ENCODE measurements at places on chromosomes 7 and 10.

DNA sequence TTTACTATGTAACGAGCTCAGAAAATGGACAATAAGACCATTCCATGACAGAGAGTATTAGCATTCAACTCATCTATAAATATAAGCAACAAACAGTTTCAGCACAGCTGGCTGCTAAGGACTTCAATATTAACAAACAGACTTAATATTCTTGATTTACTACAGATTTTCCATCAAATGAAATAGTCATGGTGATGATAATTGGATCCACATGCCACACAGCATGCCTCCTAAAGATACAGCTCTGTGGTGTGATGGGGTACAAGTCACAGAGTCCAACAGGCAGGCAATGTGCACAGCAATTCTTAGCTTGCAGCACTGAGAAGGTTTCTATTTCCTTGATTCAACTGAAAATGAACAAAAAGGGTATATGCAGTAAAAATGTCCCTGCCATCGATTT lies 54.0 kb downstream of the DOCK4 start:
- DNase-seq, result no peak

DNA sequence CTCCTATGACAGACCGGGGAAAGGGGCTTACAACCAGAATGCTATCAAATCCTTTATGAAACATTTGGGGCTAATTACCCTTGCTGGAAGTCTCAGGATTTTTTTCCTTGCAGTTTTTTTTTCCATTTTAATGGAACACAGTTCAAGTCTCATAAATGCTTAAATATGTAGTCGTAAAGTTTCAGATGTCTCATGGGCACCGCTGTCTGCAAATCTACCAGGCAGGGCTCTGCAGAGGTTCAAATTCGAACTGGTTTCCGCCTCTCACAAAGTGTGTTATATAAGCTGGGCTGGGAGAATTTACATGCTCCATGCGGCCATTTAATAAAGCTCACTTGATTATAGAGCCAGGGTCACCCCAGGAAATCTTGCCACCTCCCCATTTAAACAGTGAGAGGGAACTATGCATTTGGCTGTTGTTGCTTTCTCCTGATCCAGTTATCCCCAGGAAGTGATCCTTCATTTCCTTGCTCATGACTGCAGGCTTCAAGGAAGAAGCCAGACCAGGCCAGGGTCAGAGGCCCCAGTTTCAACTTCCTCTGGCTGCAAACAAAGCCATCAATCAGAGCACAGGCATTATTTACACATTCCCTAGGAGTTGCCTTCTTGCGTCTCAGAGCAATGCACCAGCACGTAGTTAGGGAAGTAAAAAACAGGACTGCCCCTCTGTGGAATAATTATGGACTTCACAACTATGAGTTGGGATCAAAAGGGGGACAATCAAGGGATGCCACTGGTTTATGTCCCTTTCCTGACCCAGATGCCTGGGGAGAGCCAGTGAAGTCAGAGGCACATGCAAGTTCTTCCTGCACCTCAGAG lies 358.8 kb downstream of the PRPF18 start:
- DNase-seq, result no peak

- DNase-seq, result no peak
Observed at GRCh38 chr10:66714741-66715140, 211.1 kb upstream of the LRRTM3 start.

- DNase-seq, result no peak
Observed at GRCh38 chr7:22329816-22330524, 27.0 kb downstream of the RAPGEF5 start.

GRCh38 chr7:116354171-116354545 lies 143.8 kb downstream of the TES start:
- no peak for DNase-seq

- no peak for DNase-seq
Observed at GRCh38 chr10:44033008-44033407, 351.9 kb downstream of the CXCL12 start.

DNA sequence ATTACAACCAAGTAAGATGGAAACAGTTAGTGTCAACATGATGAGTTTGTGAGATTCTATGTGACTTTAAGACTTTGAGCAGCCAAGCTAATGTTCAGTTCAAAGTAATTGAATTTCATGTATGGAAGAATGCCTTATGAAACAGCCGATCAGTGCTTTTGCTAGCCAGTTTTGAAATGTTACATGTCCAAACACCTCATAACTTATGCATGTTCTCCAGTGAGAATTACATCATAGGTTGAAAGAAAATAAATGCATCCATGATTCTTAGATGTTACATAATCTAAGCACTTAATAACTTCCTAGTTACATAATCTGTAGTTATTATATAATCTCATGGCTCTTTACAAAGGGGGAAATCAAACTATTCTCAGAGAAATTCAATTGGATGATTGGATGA lies 211.3 kb downstream of the BICC1 start:
- DNase-seq, result no peak

- DNase-seq, result no peak
Observed at GRCh38 chr10:103855424-103855823, at the start of gene SH3PXD2A. Gene SH3PXD2A, minus strand, starts transcription at chr10:103855576. Its CDS starts 310 bp downstream, at chr10:103855266.

- no peak for DNase-seq
Observed at GRCh38 chr7:9822458-9823290, 1151.0 kb upstream of the PHF14 start.

- no peak for DNase-seq
Observed at GRCh38 chr7:3152714-3153113, 109.0 kb upstream of the CARD11 start.

DNA sequence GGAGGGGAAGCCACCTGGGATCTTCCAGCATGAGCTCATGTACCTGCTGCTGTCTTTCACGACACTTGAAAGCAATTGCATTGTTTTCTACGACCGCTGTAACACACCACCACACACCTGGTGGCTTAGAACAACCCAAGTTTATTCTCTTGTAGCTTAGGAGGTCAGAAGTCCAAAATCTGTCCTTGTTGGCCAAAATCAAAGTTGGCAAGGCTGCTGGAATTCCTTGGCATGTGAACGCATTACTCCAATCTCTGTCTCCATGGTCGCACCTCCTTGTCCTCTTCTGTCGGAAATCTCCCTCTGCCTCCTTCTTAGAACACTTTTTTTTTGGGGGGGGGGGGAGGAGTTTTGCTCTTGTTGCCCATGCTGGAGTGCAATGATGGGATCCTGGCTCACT lies 305.7 kb downstream of the BAMBI start:
- no peak for DNase-seq

DNA sequence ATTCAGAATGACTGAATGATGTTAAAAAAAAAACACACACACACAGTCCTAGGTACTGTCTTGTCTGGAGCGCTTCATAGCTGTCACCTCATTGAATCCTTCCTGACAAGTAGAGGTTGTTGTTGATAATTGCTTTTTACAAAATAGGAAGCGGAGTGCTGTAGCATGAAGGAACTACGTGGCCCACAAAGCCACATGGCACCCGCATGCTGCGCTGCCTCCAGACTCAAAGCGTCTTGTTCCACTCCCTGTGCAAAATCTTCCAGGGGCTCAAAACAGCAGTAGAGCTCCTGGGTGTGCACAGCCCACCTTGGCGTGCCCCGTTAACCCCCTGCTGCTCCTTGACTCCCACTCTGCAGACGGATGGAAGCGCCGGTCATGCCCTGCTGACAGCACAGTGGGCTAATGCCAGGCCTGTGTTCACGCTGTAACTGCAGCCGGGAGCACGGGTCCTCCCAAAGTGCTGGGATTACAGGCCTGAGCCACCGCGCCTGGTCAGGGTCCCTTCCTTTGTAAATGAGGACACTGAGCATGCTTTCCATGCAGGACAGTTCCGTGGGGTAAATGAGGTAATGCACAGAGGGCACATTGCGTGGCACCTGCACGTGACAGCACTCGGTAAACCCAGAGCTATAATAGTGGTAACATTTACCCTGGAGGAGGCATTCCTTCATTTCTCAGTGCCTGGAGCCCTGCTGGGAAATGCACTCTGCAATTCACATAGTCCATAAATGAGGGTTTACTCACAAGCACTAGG lies 91.1 kb upstream of the GNA12 start:
- no peak for DNase-seq

DNA sequence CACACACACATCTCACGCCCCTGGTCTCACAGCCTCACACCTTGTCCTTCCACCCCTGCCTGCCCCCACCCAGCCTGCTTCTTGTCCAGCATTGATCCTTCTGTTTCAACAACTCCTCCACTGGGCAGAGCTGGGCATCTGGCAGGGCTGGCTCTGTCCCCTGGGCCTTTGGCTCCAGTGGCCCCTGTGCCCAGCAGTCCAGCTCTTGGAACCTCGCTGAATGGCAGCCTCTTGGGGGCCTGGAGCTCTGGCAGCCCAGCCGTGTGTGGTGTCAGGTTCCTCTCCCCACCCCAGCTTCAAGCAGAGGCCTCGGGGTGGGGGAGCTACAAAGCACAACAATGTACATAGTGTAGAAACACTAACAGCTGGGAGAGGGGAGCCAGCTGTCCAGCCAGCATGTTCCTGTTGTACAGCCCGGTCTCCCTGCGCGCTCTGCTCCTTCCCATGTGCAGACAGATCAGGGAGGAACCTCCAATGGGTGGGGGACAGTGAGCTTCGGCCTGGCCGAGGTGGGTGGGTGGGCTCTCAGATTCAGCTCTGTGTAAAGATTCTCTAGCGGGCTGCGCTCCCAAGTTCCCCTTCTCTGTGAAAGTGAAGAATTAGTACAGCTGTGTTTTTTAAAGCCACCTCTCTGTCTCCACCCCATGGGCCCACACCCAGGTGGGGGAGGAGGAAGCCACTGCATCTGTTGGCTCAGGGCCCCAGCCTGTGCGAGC lies 19.4 kb downstream of the ZMIZ2 start:
- DNase-seq, result no peak

DNA sequence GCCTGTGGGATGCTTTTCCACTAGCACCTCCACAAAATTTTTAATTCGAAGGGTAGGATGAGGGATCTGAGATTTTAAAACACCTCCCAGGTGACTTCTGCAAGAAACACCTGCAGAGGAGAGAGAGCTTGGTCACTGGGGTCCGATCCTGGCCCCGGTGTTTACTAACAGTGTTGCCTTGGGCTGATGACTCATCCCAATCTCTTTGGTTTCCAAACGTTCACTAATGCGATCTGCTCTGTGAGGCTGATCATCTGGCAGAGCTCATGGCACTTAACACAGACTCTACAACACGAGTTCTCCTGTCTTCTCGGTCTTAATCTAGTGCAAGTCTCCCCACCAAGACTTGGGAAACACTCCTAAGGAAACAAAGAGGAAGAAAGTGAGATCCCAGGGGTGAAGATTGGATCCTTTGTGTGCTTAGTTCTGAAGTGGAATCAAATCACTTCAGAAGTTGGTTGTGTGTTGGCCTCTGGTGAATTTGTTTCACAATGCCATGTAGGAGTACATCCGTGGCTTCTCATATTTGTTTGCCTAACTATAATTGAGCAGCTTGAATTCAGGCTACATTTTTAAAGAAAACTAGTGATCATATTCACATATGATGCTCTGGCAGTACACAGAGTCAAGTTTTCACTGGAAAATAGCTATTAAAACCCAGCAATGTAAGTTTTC lies 407.9 kb downstream of the NRG3 start:
- no peak for DNase-seq

DNA sequence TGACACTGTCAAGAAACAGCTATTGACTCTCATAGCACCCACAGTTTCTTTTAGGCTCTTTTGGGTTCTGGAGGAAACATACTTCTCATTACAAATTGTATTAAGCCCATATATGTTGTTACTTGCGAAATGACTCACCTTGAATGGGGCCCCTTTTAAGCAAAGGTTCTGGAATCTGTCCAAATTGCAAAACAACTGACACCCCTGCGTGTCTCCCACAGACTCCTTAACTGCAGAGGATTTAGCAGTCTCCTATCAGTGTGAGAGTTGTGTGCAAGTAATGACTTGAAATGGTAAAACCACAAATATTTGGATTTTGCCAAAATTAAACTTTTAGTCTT lies 192.3 kb downstream of the DNAJC1 start:
- DNase-seq, result no peak

- no peak for DNase-seq
Observed at GRCh38 chr7:98128346-98128745, 21.7 kb downstream of the LMTK2 start.

DNA sequence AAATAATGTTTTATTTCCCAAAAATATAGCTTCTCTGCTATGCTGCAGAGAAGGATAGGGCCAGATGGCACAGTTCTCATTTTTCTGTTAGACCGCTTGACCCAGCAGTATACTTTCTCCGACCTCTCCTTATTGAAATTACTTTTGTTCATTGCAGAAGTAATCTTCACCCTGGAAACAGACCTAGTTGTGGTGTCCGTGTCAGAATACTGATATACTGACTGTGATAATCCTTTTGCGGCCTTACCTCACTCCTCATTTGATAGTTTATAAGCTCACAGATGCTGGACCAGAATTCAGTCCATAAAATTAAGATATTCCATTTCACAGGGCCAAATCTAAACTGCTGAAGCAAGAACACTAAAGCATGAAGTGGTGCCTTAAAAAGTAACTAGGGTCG lies 260.6 kb upstream of the DKK1 start:
- no peak for DNase-seq

GRCh38 chr10:8138471-8138870 lies 84.0 kb downstream of the GATA3 start:
- DNase-seq, result no peak

GRCh38 chr7:151409667-151410404 lies at the start of gene WDR86:
Gene WDR86, minus strand, starts transcription at chr7:151410038. Its CDS starts 449 bp downstream, at chr7:151409589.
- DNase-seq, result no peak

DNA sequence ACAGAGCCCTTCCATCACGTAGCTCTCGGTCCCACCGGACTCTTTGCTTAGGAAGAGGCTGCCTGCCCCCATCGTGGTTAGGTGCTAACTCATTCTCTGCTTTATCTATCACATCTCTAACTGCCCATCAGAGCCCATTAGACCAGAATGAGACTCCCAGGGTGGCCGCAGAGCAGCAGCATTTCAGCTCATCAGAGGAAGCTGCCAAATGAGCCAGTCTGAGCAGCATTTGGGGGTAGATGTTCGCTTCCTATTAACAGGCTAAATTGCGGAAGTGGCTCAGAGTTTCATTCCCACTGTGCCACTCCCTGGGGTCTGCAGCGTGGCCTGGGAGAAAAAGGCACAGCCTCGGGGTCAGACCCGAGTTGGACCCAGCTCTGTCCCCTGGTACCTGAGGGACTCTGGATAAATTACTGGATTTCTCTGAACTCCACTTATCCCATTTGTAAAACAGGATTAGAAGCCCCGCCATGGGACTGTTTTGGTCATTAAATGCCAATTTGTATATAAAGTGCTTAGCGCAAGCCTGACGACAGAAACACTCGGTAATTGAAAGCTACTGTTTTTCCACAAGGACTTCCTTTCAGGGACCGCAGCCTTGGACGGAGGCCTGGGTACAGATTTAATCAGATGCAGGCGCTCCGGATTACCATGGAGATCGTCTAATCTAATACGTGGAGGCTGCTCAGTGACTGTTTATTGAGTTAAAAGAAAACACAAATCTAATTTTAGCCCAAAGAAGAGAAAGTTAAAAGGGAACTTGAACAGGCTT lies 73.8 kb upstream of the PRLHR start:
- no peak for DNase-seq

GRCh38 chr10:34664706-34665105 lies 150.4 kb downstream of the PARD3 start:
- no peak for DNase-seq

DNA sequence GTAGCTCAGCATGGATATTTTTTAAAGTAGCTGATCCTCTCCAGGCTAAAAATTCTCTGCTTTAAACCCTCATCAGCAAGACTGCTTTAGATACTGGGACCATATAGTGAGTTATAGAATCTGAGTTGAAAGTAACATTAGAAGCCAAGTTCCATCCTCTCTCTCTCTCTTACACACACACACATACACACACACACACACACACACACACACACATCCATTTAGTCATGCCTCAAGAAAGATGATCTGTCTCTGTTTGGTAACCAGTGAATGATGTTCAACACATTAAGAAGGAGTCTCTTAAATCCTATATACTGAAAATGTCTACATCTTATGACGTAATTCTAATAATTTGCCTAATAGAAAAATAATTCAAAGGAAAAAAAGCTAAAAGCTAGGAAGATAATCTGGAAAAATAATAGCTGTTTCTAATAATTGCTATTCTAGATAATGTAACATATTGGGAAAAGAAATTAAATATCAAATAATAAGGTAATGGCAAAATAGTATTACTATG lies 16.9 kb upstream of the ATP6V0A4 start:
- DNase-seq, result no peak
